ENCODE measurements at places on chromosomes 16 and 17.

GRCh38 chr17:8806926-8807550 is 7.9 kb upstream of the MFSD6L start:
- no peak for DNase-seq

DNA sequence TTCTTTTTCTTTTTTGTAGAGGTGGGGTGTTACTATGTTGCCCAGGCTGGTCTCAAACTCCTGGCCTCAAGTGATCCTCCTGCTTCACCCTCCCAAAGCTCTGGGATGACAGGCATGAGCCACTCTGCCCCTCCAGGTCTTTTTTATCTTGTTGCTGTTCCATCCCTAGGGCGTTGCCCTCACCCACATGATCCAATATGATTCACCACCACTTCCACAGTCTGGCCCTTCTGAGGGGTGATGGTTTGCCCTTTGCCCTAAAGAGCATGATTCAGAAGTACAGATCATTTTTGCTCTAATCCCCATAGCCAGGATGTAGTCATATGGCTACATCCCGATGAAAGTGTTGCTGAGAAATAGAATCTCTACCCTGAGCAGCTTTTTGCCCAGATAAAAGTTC is 18.8 kb downstream of the STX4 start:
- peak; percentile 18 for DNase-seq

- no peak for DNase-seq
Measured at GRCh38 chr17:19996086-19996485, 13.1 kb upstream of the SPECC1 start.

DNA sequence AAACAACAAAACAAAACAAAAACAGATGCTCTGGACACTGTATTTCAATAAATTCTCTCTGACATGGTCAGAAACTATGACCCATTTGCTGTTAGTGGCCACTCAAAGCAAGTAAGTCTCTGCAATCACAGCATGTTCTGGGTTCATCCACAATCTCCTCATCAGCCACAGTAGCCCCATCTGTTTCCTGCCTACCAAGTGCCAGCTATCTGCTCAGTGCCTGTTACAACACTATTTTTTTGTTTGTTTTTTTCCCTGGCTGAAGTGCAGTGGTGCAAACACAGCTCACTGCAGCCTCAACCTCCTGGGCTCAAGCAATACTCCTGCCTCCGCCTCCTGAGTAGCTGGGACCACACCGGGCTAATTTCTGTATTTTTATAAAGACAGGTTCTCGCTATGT is 137.9 kb downstream of the SOX9 start:
- no peak for DNase-seq

DNA sequence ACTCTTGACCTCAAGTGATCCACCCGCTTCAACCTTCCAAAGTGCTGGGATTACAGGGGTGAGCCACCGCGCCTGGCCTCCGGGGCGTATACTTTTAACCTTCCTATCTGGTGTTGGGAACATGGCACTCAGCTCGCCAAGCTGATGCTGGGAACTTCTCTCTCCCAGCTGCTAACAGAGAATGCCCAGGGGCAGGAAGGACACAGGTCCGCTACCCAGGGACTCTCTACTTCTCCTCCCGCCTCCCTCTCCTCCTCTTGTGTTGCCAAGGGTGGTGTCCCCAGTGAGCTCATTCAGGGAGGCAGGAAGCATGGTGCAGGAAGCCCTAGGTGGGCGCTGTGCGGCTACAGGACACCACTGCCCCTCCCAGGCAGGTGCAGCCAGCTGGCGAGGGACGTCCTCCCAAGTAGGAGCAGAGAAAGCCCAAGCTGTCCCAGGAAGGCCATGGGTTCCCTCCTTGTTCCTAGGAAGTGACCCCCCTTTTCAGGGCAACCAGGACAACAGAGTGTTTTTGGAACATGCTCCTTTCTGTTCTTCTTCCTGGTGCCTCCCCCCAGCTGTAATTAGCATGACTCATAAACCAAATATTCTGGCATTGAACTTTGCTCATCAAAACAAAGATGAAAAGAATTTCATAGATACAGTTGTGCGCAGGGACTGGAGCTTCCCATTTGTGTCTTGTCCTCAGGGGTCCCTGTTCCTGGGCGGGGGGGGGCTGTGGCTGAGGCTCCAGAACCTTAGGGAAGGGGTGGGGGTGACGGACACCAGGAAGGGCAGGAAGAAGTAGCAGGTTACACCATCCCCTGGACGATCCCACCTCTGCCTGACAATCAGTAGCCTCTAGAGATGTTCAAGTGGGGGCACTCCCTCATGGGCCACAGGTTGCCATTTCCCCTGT is 2.7 kb downstream of the C1QTNF1 start:
- no peak for DNase-seq

DNA sequence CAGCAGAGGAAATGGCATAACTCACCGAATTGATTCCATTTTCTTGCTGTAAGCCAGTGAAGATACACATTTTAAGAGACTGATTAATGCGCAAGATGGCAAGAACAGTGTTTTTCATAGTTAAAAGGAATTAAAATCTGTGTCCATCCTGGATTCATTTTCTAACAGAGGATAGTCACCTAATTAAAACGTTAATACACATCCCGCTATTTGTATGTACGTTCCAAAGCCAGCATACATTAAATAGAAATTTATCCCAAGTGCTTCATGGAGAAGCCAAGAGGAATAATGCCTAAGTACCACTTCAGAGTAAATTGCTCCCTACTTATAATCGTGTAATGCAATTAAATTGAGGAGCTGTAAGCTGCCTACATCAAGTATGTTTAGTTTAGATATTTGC is 49.9 kb downstream of the RBFOX1 start:
- DNase-seq = no peak

DNA sequence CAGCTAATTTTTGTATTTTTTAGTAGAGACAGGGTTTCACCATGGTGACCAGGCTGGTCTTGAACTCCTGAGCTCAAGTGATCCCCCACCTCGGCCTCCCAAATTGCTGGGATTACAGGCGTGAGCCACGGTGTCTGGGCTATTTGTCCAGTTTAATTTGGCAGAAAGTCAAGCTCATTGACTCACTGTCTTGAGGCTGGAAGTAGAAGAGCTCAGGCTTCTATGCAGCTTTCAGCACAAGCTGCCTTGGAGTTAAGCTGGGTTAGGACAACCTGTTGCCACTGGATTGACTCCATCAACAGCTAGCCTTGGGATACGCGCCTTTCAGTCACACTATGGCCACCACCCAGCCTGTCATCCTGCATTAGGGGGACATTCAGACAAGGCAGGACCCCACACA is 76.2 kb upstream of the DNAH17 start:
- no peak for DNase-seq

- no peak for DNase-seq
Measured at GRCh38 chr17:75876938-75877751, 1.2 kb downstream of the TRIM47 start.

GRCh38 chr17:15036238-15036637 is 228.9 kb downstream of the PMP22 start:
- no peak for DNase-seq

DNA sequence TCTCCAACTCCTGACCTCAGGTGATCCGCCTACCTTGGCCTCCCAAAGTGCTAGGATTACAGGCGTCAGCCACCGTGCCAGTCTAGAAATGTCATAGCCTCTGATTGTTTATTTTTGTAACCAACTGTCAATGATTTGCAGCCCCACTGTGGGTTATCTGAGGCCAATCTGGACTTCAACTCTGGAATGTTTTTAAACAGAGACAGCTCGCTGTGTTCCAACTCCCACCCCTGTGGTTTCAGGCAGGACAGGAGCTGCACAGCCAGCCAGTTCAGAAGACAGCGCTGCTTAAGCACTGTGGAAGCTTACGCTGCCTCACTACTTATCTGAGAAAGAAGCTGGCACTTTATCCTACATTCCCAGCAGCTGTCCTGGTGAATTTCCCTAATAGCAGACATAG is 19.5 kb downstream of the MRM3 start:
- no peak for DNase-seq

DNA sequence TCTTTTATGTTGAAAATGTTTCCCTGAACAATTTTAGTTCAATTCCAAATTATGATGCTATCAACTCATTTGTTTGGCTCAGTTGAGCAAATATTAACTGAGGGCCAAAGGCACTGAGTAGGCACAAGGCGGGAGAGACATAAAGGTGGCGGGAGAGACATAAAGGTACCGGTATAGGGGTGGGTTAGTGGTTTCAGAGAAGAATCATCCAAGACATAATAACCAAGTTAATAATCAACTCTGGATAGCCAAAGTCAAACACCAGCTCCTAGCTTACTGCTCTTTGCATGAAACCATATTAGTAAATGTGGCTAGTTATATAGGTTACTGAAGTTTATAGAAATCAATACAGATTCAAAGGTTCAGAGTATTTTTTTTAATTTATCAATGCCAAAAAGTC is 91.7 kb downstream of the RPGRIP1L start:
- DNase-seq = no peak

DNA sequence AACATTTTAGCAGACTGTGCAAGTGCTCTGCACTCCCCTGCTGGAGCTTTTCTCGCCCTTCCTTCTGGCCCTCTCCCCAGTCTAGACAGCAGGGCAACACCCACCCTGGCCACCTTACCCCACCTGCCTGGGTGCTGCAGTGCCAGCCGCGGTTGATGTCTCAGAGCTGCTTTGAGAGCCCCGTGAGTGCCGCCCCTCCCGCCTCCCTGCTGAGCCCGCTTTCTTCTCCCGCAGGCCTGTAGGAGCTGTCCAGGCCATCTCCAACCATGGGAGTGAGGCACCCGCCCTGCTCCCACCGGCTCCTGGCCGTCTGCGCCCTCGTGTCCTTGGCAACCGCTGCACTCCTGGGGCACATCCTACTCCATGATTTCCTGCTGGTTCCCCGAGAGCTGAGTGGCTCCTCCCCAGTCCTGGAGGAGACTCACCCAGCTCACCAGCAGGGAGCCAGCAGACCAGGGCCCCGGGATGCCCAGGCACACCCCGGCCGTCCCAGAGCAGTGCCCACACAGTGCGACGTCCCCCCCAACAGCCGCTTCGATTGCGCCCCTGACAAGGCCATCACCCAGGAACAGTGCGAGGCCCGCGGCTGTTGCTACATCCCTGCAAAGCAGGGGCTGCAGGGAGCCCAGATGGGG is 3.1 kb downstream of the GAA start:
- no peak for DNase-seq

DNA sequence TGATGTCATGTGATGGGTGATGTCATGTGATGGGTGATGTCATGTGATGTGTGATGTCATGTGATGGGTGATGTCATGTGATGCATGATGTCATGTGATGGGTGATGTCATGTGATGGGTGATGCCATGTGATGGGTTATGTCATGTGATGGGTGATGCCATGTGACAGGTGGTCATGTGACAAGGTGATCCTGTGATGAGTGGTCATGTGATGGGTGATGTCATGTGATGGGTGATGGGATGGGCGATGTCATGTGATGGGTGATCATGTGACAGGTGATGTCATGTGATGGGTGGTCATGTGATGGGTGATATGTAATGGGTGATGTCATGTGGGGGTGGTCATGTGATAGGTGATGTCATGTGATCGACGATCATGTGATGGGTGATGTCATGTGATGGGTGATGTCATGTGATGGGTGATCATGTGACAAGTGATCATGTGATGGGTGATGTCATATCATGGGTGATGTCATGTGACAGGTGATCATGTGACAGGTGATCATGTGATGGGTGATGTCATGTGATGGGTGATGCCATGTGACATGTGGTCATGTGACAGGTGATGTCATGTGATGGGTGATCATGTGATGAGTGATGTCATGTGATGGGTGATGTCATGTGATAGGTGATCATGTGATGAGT is 17.2 kb downstream of the CD300LB start:
- DNase-seq = peak; percentile 4

DNA sequence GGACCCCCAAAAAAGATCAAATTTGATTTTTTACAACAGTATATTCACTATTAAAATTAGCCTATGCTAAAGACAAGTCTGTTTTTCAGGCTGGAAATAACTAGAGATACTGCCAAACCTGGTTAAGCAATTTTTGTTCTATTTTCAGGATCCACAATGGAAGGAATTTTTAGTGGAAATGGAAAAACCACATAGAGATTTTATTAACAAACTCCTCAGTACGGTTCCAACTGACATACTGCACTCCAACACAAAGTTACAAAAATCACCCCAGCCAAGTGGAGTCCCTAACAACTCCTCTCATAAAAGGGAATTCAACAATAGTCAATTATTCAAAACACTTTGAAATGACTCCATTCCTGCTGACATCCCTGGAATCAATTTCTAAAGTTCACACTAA is 101.6 kb upstream of the TOB1 start:
- no peak for DNase-seq

GRCh38 chr16:85521552-85522307 is 91.4 kb upstream of the GSE1 start:
- DNase-seq = no peak

DNA sequence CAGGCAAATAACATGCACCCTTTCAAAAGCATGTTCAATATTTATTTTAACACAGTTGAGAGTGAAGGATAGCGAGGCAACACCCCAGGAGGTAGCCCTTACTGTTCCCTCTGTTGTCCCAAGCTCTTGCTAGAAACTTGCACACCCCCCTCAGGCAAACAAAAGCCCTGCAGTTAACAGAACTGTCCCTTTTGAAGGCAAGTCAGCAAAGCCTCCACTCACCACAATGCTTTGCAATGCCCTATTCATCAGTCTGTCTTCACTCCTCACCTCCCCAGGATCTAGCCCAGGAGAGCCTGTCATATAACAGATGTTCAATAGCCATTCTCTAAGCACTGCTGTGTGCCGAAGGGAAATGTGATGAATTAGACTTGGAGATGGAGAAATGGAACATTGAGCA is 3.5 kb upstream of the CNEP1R1 start:
- no peak for DNase-seq

GRCh38 chr16:11104168-11105037 is 151.6 kb downstream of the SOCS1 start:
- DNase-seq = no peak

DNA sequence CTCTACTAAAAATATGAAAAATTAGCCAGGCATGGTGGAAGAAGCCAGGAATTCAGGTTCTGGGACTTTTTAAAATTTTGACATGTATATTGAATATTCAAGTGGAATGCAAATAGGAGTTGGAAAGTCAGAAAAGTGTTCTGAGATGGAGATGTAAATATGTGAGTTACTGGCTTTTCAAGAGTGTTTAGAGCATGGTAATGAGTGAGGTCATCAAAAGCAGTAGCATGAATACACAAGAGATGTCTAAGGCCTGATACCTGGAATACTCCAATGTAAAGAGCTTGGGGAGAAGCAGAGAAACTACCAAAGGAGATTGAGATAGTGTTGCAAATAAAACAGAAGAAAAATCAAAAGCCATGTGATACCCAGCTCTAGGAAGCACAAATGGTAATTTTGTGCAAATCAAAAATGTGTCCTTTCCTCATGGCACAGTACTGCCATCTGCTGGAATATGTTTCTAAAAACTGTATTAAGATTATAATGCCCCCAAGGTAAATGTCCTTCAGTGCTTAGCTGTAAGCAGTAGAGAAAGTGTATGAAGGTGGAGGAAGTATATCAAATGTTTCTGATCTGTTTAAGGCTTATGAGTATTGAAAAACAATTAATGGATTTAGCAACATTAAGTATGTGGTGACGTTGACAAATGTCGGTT is 908.4 kb downstream of the KCNJ18 start:
- DNase-seq = no peak

DNA sequence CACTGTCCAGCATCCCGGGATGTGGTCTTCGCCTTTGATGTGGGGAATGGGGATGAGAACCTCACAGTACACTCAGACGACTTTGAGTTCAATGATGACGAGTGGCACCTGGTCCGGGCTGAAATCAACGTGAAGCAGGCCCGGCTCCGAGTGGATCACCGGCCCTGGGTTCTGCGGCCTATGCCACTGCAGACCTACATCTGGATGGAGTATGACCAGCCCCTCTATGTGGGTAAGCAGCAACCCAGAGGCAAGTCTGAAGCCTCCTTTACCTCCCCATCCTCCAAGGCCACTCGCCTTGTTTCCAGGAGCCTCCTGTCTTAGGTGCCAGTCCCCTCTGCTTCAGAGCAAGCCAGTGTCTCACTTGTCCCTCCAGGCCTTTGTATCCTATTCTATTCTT is 10.2 kb downstream of the CNTNAP1 start:
- DNase-seq = no peak
